ENCODE measurements at places on chromosomes 2 and 18. TPM values are rescaled to one million over a fixed set of nuclear protein-coding genes. Genes with fewer than 3 reads are reported as not detected.

STARD6 gene
- total RNA-seq: not detected

DCDC2C gene
- total RNA-seq: not detected

LGALSL gene
- total RNA-seq: 8.3 TPM

FAM237A gene
- total RNA-seq: not detected

TIGD1 gene
- total RNA-seq: 2.1 TPM

PCARE gene
- total RNA-seq: under 0.01 TPM

C2orf15 gene
- not detected for total RNA-seq

SLC35F5 gene
- 59.5 TPM for total RNA-seq

LYPD1 gene
- total RNA-seq: 8.0 TPM

POU3F3 gene
- 1.4 TPM for total RNA-seq

Data from sigmoid colon (tissue), 7 donors.